ENCODE measurements at places on chromosomes 12 and 14.

DNA sequence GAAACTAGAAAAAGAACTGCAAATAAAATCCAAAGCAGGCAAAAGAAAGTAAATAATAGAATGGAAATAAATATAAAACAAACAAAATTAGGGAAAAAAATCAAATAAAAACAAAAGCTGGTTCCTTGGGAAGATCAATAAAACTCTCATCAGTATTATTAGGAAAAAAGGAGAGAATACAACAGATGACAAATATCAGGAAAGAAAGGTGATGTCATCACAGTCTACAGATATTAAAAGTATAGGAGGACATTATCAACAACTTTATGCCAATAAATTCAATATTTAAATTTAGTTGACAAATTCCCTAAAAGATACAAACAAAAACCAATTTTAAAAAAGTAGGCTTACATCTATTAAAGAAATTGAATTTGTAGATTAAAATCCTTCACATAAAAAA lies 107.4 kb upstream of the FOXN3 start:
- no peak for DNase-seq

GRCh38 chr14:65472189-65472588 lies 59.7 kb downstream of the FUT8 start:
- DNase-seq: no peak

DNA sequence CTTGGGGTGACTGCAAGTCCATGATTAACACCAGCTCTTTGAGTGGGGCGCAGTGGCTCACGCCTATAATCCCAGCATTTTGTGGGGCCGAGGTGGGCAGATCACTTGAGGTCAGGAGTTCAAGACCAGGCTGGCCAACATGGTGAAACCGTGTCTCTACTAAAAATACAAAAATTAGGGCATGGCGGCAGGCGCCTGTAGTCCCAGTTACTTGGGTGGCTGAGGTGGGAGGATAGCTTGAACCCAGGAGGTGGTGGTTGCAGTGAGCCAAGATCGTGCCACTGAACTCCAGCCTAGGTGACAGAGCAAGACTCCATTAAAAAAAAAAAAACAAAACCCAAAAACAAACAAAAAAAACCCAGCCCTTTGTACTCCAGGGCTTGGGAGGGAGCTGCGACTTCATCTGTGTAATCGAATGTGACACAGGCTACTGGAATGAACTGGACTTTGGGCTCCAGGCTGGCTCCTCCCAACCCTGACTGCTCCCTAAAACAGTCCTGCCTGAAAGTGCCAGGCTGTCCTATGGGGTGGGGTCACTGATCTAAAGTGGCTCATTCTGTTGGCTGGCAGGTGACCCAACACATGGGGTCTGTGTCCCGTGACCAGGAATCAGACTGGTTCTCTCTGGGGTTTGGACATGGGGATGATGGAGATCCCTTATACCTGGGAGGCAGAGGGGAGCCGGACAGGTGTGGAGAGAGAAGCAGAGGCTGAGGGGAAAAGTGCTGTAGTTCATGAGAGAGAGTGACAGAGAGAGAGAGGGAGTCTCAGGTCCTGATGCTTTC lies 9.3 kb upstream of the C12orf43 start:
- peak; percentile 20 for DNase-seq

DNA sequence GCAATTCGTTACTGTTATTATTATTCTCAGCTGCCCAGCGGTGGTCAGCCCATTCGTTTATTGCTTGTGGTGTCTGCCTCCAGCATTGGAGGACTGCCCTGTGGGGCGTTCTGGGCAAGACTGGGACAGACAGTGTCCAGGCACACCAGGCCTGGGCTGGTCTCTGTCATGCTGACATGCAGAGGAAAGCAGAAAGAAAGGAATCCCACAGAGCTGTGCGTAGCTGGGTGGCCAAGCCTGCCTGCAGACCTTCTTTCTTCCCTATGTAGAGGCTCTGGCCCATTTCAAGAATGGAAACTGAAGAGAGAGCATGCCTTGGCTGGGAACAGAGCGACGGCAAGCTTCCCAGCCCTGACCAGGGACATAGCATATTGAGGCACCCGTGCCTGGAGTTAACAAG lies 525.3 kb upstream of the TBX3 start:
- no peak for DNase-seq

GRCh38 chr12:53995002-53995377 lies 5.0 kb upstream of the HOXC9 start:
- DNase-seq: no peak

DNA sequence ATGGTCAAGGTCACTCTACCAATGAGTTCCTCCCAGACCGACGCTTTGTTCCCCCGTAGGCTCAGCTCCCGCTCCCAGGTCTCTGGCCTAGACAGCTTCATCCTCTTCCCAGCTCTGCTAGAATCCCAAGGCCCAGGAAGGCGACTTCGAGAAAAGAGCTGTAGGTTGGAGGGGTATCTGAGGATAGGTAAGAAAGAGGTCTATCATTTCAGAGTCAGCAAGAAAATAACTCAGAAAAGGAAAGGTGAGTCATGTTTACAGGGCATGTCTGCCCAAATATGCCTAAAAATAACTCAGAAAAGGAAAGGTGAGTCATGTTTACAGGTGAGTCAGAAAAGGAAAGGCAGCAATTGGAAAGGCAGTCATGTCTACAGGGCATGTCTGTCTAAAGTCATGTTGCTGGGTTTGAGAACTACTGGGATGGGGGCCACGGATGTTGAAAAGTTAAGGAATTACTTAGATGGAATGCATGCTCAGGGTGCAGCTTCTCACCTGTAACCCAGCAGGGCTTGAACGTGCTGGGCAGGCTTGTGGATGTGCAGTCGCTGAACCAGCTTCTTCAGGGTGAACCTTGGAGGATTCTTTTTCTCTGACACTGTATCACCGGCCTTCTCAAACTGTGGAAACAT lies 12.2 kb downstream of the TEP1 start:
- peak; percentile 21 for DNase-seq

GRCh38 chr12:1932264-1932777 lies 13.9 kb upstream of the CACNA2D4 start:
- DNase-seq: no peak

GRCh38 chr12:24803430-24804245 lies 145.3 kb downstream of the BCAT1 start:
- DNase-seq: no peak

DNA sequence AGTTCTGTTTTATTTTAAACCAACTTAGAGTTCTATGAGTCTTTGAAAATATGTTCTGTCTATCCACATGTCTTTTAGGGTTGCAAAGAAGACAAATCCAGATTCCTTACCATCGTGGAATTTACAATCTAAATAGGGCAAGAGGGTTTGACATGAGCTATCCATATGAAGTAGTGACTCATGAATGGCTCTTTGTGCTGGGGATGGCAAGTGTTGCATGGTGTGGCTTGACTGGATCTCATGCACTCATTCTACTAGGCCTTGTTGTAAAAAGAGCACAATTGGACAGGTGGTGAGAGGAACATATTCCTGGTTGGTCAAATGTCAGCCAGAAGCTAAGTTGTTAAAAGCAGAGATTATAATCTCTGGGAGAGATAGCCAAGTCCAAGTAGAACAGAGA lies 509.1 kb downstream of the DIO2 start:
- no peak for DNase-seq

DNA sequence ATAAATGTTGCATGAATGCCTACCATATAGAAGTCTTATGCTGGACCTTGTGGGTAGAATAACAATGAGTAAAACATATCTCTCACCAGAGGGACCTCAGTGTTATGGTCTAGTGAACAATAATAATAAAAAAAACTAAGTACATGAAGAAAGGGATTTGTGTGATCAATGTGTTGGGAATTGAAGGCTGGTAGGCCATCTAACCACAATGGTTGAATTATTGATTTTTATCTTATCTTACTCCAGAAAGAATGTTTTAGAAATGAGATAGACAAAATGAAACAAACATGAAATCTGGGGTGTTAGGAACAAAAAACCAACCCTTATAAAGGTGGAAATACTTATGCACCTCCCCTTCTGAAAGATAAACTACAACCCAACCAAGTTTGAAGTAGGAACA lies 243.9 kb upstream of the LRIG3 start:
- DNase-seq: no peak

DNA sequence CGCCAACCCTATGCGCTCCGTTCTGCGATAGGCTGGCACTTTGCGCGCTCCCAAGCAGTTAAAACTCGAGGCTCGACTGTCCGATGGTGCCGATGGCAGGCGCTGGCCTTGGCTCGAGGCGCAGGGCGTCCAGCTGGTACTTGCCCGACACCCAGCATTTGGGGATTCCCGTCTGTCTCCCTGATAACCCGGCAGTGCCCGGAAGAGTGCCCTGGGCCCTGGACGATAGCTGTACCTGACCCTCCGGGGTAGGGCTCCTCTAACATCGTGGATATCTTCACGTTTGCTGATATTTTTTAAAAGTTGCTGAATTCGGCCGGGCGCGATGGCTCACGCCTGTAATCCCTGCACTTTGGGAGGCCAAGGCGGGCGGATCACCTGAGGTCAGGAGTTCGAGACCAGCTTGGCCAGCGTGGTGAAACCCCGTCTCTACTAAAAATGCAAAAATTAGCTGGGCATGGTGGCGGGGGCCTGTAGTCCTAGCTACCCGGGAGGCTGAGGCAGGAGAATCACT lies 908 bp upstream of the WIF1 start:
- DNase-seq: no peak

DNA sequence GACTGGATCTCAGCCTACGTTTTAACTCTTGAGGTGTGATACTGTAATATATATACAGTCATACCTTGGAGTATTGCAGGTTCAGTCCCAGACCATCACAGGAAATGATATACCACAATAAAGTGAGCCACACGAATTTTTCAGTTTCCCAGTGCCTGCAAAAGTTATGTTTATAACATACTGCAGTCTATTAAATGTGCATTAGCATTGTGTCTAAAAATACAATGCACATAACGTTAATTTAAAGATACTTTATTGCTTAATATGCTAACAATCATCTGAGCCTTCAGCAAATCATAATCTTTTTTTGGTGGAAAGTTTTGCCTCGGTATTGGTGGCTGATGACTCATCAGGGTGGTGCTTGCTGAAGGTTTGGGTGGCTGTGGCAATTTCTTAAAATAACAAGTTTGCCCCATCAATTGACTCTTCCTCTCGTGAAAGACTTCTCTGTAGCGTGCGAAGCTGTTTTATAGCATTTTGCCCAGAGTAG lies 18.9 kb downstream of the PYROXD1 start:
- DNase-seq: no peak
